Peyer's patch (tissue), 4 donors: ENCODE measurements at places on chromosomes 2 and 18. TPM values are rescaled to one million over a fixed set of nuclear protein-coding genes. Genes with fewer than 3 reads are reported as not detected.

DNA sequence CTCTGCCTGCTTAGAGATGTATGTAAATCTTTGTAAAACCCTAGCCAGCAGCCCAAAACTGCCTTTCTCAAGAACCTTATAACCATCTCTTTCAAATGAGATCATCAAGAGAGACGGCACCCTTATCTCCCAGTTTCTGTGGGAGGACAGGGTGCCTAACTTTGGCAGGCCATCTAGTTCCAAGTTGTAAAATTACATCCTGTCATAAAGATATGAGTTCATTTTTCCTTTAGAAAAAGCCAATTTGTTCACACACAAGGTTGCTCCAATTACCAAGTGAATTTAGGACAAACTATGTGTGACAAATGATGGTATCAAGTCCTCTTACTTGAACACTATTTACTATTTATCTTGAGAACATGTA lies 65.3 kb downstream of the MEMO1 start:
- no peak for DNase-seq

GRCh38 chr2:220940646-220941045 lies 631.5 kb downstream of the EPHA4 start:
- DNase-seq: no peak

DNA sequence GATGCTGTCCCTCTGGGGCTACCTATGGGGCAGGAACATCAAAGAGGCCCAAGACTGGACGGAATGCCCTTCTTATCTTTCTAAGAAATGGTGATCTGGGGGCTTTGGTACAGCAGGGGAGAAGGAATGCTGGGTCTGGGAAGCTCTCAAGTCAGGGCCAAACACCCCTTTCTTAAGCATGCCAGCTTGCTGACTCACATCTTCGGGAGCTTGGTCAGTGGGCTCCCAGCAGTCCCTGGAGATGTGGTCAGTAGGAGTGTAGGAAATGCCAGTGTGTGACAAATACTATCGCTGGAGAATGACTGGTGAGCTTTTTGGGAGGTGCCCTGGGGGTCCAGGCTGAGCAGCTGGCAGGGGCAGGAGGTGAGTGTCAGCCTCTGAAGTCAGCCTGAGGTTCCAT lies 105.0 kb upstream of the CDC42EP3 start:
- no peak for DNase-seq

- DNase-seq: no peak
Observed at GRCh38 chr2:217065012-217065290, 205.1 kb upstream of the TNP1 start.

The PFN4 gene
- not detected for total RNA-seq

The G6PC2 gene
- total RNA-seq: not detected

The NCKAP1 gene
- total RNA-seq: 73.5 TPM

The PLB1 gene
- total RNA-seq: 240 TPM
